SW 1271 (cell line): ENCODE measurements at places on chromosomes 11 and 22.

DNA sequence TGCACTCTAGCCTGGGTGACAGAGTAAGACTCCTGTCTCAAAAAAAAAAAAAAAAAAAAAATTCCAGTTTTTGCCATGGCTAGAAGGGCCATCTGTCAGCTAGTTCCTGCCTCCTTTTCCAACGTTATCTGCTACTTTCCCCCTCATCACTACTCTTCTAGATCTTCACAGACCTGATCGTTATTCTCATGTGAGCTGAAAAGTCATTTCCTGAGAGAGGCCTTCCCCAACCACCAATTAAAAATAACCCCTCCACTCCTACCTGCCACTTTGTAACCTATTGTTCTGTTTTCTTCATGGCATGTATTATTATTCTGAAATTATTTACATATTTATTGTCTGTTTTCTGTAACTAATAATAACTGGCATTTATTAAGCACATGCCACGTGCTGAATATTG lies 24.2 kb downstream of the SGSM3 start:
- DNase-seq, result no peak

- peak; percentile 25 for DNase-seq
Observed at GRCh38 chr11:12963792-12964536, 45.2 kb upstream of the RASSF10 start.

DNA sequence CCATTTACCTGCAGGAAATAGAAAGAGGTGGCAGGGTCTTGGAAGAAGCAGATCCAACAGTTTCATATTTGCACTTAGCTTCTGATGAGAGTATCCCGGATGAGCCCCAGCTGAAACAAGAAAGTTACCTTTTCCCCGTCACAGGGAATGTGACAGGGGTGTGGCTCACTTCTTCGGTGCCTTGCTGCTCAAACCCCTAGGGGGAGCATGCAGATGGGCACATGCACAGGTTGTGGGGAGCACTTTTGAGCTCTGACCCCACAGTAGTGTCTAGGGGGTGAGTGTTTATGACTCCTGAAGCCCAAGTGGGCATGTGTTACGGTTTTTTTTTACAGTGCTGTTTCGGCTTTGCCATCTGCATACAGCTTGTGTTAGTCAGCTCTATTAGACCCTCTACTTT lies 1221.0 kb downstream of the JRKL start:
- no peak for DNase-seq

GRCh38 chr11:695288-695537 lies 191 bp upstream of the DEAF1 start:
- peak; percentile 91 for DNase-seq

GRCh38 chr22:32985899-32986765 lies 72.0 kb downstream of the SYN3 start:
- DNase-seq, result no peak

DNA sequence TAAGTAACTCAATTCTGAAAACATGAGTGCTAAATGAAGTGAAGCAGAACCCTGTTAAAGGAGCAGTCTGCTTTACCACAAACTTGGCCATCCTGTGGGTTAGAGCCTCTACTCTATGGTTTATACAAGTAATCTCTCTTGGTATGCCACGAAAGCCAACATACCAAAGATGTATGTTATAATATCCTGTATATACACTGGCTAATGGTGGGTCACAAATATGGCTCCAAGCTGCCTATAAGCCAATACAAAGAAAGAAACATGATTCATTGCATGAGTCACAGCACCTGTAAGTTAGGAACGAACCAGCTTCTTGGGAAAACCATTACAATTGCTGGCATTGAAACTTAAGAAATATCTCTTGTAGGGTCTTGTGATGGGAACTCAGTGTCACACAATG lies 16.1 kb downstream of the XRRA1 start:
- DNase-seq, result no peak

- peak; percentile 30 for DNase-seq
Observed at GRCh38 chr11:128956401-128957201, 13.9 kb upstream of the TP53AIP1 start.

- DNase-seq, result no peak
Observed at GRCh38 chr11:34443136-34443535, 4.4 kb downstream of the CAT start.

GRCh38 chr22:50019316-50019715 lies 6.8 kb upstream of the IL17REL start:
- no peak for DNase-seq
